Sigmoid colon (tissue), 7 donors: ENCODE measurements at places on chromosomes 5 and 9. TPM values are rescaled to one million over a fixed set of nuclear protein-coding genes. Genes with fewer than 3 reads are reported as not detected.

The EIF4E1B gene
- total RNA-seq: not detected

GRCh38 chr9:4243877-4244812, 55.7 kb downstream of the GLIS3 start:
- no peak for DNase-seq

DNA sequence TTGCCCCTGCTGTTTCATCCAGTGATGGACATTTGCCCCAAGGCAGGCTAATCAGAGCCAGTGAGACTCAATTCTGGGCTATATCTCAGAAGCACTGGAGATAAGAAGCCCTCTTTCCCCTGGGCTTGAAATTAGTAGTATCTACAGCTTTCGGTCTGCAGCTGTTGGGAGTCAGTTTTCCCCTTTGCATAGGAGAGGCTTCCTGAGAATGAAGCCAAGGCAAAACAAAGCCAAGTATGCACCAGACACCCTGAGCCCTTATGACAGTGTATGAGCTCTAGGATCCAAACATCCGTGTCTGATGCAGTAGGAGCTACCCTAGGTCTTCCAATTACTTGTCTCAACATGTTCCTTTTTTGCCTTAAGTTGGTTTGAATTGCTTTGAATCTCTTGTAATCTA, 79.2 kb upstream of the PANK3 start:
- DNase-seq: no peak

GRCh38 chr9:114459464-114459863, 45.8 kb downstream of the WHRN start:
- DNase-seq: no peak
